ENCODE measurements at places on chromosomes 2 and 18.

- no peak for DNase-seq
These were observed 82.6 kb upstream of the TXNDC2 start for GRCh38 chr18:9803063-9803697.

- no peak for DNase-seq
These were observed 130.3 kb upstream of the CTAGE1 start for GRCh38 chr18:22547807-22548561.

DNA sequence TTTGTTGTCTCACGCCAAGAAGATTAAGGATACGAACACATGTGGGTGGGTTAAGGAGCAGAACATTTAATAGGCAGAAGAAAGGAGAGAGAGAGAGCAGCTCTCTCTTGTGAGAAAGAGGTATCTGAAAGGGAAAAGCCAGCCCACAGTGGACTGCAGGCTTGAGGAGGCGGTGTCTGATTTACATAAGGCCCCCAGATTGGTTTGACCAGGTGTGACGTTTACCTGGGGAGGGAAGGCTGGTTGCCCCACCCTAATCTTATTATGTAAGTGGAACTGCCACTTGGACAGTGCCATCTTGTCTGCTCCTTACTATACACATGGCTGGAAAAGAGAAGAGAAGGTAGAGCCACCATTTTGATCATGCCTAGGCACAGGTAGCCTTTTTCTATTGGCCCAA lies 189.2 kb downstream of the NCK2 start:
- no peak for DNase-seq

GRCh38 chr2:84187258-84187657 lies 271.8 kb downstream of the SUCLG1 start:
- no peak for DNase-seq

- DNase-seq, result no peak
These were observed 10.4 kb downstream of the CSRNP3 start for GRCh38 chr2:165479856-165480255.

- no peak for DNase-seq
These were observed 81.9 kb downstream of the SLC8A1 start for GRCh38 chr2:40370007-40370395.

DNA sequence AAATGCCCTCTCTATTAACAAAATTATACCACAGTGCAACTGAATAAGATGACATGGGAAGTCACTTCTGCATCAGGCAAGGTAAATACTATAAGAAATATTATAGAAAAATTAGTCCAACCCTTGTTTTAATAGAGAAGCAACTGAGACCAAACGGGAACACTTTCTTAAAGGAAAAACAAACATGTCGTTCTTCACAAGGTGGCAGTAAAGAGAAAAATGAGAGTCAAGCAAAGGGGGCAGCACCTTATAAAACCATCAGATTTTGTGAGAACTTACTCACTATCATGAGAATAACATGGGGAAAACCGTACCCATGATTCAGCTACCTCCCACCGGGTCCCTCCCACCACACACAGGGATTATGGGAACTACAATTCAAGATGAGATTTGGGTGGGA lies 481.7 kb upstream of the CRIM1 start:
- DNase-seq, result no peak

GRCh38 chr2:128835974-128836373 lies 517.3 kb upstream of the HS6ST1 start:
- no peak for DNase-seq

GRCh38 chr2:9001778-9002177 lies 1.7 kb downstream of the MBOAT2 start:
- no peak for DNase-seq

DNA sequence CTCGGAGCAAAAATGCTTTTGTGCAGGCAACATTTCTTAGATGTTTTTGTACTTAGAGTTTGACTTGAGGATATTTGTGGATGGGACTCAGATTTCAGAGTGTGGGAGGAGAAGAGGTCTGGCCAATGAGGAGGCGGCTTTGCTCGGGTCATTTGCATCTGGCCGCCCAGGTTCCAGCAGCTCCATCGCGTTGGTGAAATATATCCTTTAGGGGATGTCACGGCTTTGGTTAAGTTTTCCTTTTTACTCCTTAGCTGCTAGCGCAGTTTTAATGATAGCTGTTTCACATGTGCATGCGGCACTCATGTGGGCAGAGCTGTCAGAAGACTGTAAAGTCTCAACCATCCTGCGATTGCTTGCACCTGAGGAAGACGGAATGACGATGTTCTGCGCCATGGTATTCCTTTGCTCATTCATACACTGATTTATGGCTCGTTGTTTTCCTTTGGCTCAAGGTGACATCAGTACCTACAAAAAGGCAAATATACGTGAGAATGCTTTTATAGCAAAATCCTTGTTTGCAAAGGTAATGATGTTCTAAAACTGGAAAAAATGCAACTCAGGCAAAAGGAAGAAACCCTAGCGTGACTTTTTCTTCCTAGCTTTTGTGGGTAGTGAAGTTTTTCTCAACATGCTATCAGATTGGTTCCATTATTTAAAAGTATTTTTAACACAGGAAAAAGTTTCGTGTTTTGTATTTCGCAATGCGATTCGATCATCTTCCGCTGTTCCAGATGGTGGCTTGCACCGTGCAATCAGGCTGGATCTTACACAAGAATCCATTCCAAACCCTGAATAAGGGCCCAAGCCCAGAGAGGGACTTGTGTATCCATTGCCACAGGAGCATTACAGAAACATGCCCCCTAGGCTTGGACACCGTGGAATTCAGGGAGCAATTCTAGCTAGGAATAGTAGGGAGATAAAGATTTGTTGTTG lies 70.5 kb upstream of the ZNF516 start:
- DNase-seq, result no peak

- DNase-seq, result no peak
These were observed 99.9 kb downstream of the SPATS2L start for GRCh38 chr2:200406379-200406778.

GRCh38 chr2:189466046-189466445 lies 24.8 kb downstream of the WDR75 start:
- no peak for DNase-seq

- peak; percentile 46 for DNase-seq
These were observed 643 bp downstream of the PLCL1 start for GRCh38 chr2:197804758-197805714.

- no peak for DNase-seq
These were observed 818.5 kb upstream of the SALL3 start for GRCh38 chr18:78160961-78161656.

DNA sequence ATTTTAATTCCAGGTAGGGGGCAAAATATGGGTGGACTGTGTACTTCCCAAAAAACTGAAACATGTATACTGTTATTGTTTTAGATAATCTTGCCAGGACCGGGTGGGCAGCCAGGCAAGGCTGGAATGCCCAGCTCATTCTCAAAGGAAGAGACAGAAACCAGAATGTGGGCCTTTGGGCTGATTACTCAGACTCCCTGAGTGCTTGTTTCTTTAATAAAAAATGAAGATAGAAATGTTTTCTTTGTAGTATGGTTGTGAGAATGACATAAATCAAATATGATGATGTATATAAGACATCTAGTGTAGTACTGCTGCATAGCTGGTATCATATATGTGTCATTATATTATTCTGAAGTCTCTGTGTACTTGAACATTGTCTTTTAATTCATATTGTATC lies 231.6 kb upstream of the NT5C1B start:
- DNase-seq, result no peak

DNA sequence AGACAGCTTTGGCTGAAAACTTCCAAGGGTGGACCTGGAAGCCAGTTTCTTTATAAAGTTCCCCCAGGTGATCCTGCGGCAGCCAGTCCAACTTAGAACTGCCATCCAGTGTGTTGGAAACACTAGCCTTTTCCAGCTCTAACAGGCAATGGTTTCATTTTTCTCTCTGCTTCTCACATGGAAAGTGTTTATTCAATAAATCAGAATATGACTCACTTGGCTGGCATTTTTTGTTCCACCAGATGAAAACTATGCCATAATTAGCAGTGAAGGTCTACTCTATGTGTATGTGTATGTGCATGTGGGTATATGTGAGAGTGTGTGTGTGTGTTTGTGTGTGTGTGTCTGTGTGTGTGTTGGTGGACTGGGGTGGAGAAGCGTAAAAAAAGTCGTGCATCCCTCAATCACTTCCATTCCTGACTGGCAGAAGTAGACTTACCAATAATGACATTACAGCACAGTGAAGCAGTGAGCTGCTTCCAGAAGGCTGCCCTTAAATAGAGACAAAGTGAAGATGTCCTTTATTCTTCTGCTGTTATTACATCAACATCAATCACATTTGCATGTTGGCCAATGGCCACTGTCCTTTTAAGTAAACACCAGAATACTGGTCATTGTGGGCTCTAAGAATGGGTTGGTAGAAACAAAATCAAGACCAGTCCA lies 90.9 kb upstream of the SETBP1 start:
- no peak for DNase-seq

DNA sequence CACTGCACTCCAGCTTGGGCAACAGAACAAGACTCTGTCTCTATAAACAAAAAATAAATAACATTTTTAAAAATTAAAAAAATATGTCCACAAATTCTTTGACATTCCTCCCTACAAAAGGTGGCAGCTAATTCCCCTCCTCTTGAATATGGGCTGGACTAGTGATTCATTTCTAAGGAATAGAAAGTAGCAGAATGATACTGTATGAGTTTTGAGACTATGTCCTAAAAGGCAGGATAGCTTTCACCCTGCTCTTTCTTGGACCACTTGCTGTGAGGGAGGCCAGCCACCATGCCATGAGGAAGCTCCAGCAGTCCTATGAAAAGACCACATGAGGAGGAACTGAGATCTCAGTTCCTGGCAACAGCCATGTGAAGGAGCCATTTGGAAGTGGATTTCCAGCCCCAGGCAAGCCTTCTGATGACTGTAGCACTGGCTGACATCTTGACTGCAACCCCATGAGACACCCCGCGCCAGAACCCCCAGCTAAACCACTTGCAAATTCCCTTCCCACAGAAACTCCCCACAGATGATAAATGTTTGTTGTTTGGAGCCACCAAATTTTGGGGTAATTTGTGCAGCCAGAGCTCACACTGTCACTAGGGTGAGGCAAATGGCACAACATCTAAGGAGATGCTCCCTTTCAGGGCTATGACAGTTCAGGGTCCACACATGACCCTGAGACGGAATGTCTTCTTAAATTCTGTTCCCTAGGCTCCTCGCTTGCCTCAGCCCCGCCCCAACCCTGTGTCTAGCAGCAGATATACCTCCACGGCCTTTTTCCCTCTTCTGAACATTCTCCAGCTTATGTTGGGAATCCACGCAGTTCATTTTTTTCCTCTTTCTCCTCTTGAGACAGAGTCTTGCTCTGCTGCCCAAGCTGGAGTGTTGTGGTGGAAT lies 17.1 kb upstream of the ATOH8 start:
- DNase-seq, result no peak

GRCh38 chr2:44233450-44234128 lies 41.7 kb upstream of the SLC3A1 start:
- DNase-seq, result no peak

- no peak for DNase-seq
These were observed 121.4 kb downstream of the ANTXR1 start for GRCh38 chr2:69134306-69134945.

DNA sequence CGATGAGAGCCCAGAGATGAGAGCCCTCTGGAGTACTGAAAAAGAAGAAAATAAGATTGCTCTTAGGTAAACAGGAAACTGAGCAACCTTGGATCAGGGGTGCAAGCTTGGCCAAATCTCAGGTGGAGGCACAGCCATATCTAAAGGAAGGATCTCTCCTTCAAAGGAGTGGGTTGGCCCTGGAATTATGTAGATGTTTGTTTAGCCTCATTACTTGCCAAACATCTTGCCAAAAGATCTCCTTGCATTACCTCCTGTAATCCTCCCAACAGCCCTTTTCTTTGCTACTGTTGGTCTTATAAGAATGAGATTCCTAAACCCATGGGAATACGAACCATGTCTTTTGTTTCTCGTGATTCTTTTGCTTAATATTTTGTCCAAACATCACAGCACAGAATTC lies 332.6 kb upstream of the NCKAP5 start:
- DNase-seq, result no peak

Data from GM13976 (cell line).